ENCODE measurements at places on chromosomes 4 and X. TPM values are rescaled to one million over a fixed set of nuclear protein-coding genes. Genes with fewer than 3 reads are reported as not detected.

Gene CDKL2
- total RNA-seq, result 0.29 TPM

Gene DMRTC1B
- total RNA-seq, result not detected

Gene PDZD4
- total RNA-seq, result not detected

Gene MEPE
- not detected for total RNA-seq

Gene CT47A1
- not detected for total RNA-seq

Gene XPNPEP2
- not detected for total RNA-seq

Gene TENM3
- 23.0 TPM for total RNA-seq

Gene ADH1A
- total RNA-seq, result not detected

Gene REPS2
- 0.14 TPM for total RNA-seq

Gene ADH7
- not detected for total RNA-seq

Gene CPLX1
- total RNA-seq, result not detected

Gene MTMR8
- total RNA-seq, result not detected

Gene TRO
- total RNA-seq, result 5.6 TPM

Gene ENPP6
- not detected for total RNA-seq

Gene ADGRG4
- not detected for total RNA-seq

Gene APLN
- total RNA-seq, result under 0.01 TPM

Gene MAGEC3
- total RNA-seq, result not detected

Gene ERCC6L
- under 0.01 TPM for total RNA-seq

Gene CLDN22
- total RNA-seq, result not detected

Gene FHIP1A
- total RNA-seq, result 0.14 TPM

Gene ARR3
- not detected for total RNA-seq

Gene PRAF2
- 15.2 TPM for total RNA-seq

Gene CYTL1
- total RNA-seq, result not detected

Gene VCX3A
- not detected for total RNA-seq

Gene XAGE2
- not detected for total RNA-seq

Gene GJB1
- total RNA-seq, result not detected

Gene EREG
- 20.9 TPM for total RNA-seq

Gene LRCH2
- total RNA-seq, result 13.1 TPM

Gene DDX53
- total RNA-seq, result not detected

All from placental pericyte (primary cell).